CD4-positive, alpha-beta T cell treated with Interleukin-15 for 4 hours (primary cell): ENCODE measurements at places on chromosomes 16 and 17.

GRCh38 chr17:70119983-70120382 is 45.0 kb downstream of the KCNJ16 start:
- DNase-seq, result no peak

DNA sequence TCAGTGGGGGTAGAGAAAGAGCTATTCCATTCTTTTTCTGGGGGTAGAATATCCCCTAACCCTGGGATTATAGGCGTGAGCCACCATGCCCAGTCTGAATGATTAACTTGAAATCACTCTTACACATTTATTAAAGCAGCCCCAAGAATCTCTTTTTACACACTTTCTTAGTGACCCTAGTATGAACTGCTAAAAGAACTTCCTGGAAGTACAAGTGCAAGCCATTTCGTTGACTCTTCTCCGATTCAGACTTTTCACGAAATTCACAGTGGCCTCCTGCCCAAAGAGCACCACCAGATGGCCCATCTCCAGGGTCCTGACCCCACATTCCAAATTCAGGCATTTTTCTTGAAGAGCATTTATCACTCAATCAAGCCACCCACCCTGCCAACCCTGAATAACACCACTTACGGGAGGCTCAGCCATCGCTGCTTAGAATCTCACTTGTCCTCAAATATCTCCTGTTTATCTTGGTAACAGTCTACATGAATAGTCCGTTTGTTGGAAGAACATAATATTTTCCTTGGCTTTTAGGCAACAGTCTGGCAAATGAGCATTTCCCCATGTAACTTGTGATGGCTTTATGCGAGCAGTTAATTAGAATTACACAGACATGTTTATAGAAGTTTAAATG is 28.0 kb downstream of the ZNF423 start:
- DNase-seq, result no peak

GRCh38 chr17:28705728-28706334 is 5.9 kb downstream of the PROCA1 start:
- DNase-seq, result no peak

DNA sequence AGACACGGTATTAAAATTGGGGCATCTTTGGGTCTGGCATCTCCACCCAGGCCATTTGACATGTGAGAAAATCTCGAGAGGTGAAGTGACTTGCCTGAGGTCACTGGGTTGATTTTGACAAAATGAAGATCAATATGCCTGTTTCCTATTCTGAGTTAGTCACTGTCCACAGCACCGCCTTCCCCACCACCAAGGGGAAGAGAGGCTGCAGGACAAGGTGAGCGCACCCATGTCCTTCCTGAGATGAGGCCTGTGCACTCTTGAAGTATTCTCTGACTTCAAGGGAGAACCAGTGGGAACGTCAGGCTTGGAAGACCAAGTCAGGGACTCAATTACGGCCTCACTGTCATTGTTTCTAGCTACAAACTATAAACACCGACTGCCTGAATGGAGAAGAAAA is 49.9 kb upstream of the WSB1 start:
- DNase-seq, result no peak

GRCh38 chr16:88642881-88643643 is 4.7 kb downstream of the IL17C start:
- DNase-seq, result no peak

- DNase-seq, result no peak
Measured at GRCh38 chr16:81642107-81642436, 137.0 kb upstream of the PLCG2 start.
